Bladder microvascular endothelial cell (primary cell): ENCODE measurements at places on chromosomes 6 and 20. TPM values are rescaled to one million over a fixed set of nuclear protein-coding genes. Genes with fewer than 3 reads are reported as not detected.

SLC17A3 gene
- not detected in 2 replicates for total RNA-seq

ZBP1 gene
- total RNA-seq = not detected in 2 replicates

SRPK1 gene
- total RNA-seq = 30.9 and 68.2 TPM in 2 replicates

PLCB1 gene
- 20.7 and 33.4 TPM in 2 replicates for total RNA-seq

BMP7 gene
- total RNA-seq = not detected in 2 replicates

GABRR1 gene
- total RNA-seq = not detected in 2 replicates

RIPPLY2 gene
- total RNA-seq = 0.19 TPM in 1 of 2 replicates, not detected in the other

CNR1 gene
- 0.19 and 0.65 TPM in 2 replicates for total RNA-seq

SPDEF gene
- not detected in 2 replicates for total RNA-seq

PDYN gene
- total RNA-seq = not detected in 2 replicates

RBM24 gene
- 1.2 and 2.4 TPM in 2 replicates for total RNA-seq

RFX6 gene
- not detected in 2 replicates for total RNA-seq

DLL1 gene
- 2.2 and 2.6 TPM in 2 replicates for total RNA-seq

SLC13A3 gene
- 0.13 TPM in 1 of 2 replicates, not detected in the other for total RNA-seq

CLDN20 gene
- total RNA-seq = not detected in 2 replicates

BPI gene
- total RNA-seq = not detected in 2 replicates

IL17F gene
- not detected in 2 replicates for total RNA-seq

TFAP2C gene
- under 0.01 TPM in 1 of 2 replicates, not detected in the other for total RNA-seq

OXT gene
- not detected in 2 replicates for total RNA-seq

LY6G6F gene
- total RNA-seq = not detected in 2 replicates

ADGRF5 gene
- 209 and 276 TPM in 2 replicates for total RNA-seq

ERVFRD-1 gene
- total RNA-seq = 0.16 and 0.38 TPM in 2 replicates

SLC4A11 gene
- 1.3 and 28.9 TPM in 2 replicates for total RNA-seq

CDH4 gene
- 0.16 and 3.1 TPM in 2 replicates for total RNA-seq

TULP4 gene
- total RNA-seq = 36.3 and 68.9 TPM in 2 replicates

CPXM1 gene
- total RNA-seq = under 0.01 and 0.38 TPM in 2 replicates

NOX3 gene
- not detected in 2 replicates for total RNA-seq

NRN1 gene
- total RNA-seq = 19.5 and 28.7 TPM in 2 replicates

WFDC10B gene
- total RNA-seq = not detected in 2 replicates

PLCB4 gene
- 0.65 and 11.9 TPM in 2 replicates for total RNA-seq

SNAI1 gene
- 0.65 and 1.4 TPM in 2 replicates for total RNA-seq
